Esophagus squamous epithelium (tissue), 5 donors: ENCODE measurements at places on chromosomes 16 and 17.

DNA sequence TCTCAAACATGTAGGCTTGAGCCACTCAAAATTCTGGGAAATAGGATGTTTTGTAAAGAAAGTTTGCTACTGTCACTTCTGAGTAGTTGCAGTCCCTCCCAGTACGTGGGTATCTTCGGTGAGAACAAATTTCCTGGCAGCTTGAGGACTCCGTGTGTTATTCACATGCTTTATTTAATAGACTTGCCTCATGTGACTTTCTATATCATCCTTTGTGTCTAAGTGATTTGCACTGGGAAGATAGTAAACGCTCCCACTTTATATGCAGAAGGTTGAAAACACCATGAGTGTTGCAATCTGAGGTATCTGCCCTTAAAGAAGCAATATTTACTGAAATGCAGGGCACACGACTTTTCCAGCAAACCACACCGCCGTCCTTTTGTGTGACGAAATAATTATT, 643.7 kb downstream of the MAF start:
- DNase-seq, result no peak

DNA sequence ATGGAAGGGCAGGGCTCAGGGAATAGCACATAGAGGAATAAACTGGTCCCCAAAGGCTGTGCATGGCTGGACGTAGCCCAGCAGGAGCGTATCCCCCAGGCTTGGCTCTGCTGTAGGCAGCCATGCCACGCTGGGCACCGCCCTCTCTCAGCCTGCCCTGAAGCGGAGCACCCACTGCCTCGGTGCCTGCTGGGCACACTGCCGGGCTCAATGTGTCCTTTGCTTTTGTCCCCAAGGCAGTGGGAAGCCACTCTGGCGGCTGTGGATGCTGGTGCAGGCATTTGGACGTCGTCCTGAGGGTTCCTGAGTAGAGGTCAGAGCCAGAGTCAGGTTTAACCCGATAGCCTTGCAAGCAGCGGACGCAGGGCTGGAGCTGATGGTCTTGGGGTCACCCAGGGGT, 141.0 kb downstream of the ENGASE start:
- no peak for DNase-seq

- no peak for DNase-seq
Measured at GRCh38 chr17:27946513-27946912, 53.3 kb upstream of the LYRM9 start.

- no peak for DNase-seq
Measured at GRCh38 chr16:19589771-19590302, 34.3 kb downstream of the VPS35L start.

DNA sequence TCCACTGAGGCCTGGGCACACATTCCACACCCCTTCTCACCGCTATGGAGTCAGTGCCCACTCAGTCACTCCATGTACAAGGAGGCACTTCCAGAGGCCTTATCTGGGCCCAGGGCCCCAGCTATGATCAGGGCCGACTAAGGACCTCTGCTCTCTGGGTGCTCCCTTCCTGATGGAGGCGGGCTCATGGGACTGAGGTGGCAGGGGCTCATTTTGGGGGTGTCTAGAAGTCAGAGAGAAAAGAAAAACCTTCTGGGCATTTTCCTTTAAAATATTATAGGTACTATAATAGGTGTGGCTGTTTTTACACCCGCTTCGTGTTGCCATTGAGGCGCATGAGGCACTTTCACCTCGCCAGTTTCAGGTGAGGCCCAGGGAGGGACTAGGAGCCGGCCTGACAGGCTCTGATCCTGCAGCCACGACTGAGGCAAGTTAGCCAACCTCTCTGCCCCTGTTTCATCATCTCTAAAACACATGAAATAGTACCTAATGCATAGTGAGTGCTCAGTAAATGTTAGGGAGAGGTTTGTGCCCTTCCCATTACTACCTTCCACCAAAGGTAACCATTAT, 14.4 kb downstream of the B9D1 start:
- no peak for DNase-seq

GRCh38 chr17:82198092-82198491, 14.6 kb downstream of the CCDC57 start:
- no peak for DNase-seq

GRCh38 chr16:19102187-19102872, 11.4 kb upstream of the ITPRIPL2 start:
- no peak for DNase-seq

DNA sequence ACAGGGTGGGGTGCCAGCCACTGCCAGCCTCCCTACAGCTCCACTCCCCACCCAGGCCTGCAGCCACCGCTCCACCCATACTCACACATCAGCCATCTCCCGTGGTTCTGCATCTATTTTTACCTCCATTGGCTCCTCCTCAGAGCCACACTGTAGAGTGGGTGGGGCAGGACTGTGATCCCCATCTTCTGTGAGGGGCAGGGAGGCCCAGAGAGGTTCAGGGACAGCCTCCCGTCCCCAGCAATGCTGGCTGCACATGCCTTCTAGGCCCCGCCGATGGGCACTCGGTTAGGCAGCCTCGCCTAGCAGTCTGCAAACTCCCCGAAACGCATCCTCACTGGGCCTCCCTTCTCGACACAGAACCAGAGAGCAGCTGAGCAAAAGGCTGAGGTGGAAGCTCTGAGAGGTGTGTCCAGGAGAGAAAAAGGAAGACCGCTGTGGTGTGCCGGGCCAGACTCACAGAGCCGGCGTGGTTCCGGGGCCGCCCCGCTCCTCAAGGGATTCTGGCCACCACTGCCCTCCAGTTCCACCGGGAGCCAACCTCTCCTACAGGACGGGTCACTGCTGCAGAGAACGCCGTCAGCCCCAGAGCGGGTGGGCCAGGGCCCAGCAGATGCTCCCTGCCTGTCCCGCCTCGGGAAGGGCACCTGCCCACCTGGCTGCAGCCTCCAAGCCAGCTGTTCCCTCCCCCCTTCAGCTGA, 71.9 kb downstream of the ABR start:
- no peak for DNase-seq
